ENCODE measurements at places on chromosomes 5 and 9.
A peak's percentile ranks its signal among the peaks of the same experiment; 100 is the strongest.

DNA sequence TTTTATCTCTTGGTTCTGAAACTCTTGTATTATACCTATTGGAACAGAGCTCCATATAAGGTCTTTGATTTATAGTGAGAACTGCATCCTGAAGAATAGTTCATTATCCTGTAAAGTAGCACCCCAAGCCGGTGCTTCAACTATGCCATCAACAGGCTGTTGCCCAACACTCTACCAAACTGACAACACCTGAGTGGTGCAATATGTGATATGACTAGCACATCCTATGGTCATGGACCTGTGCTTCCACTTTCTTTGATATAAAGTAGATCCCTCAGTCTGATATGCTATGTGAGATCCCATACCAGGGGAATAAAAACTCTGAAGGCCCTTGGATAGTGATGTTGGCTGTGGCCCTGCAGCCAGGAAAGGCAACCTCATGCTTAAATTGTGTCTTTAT, 15.8 kb downstream of the CSF2 start:
- no peak for DNase-seq

GRCh38 chr9:93246526-93246925, 62.6 kb downstream of the WNK2 start:
- no peak for DNase-seq

GRCh38 chr9:8782237-8782636, 982.7 kb upstream of the DMAC1 start:
- DNase-seq, result no peak

GRCh38 chr9:133352635-133353340, 3.5 kb downstream of the SURF1 start:
- DNase-seq, result no peak

DNA sequence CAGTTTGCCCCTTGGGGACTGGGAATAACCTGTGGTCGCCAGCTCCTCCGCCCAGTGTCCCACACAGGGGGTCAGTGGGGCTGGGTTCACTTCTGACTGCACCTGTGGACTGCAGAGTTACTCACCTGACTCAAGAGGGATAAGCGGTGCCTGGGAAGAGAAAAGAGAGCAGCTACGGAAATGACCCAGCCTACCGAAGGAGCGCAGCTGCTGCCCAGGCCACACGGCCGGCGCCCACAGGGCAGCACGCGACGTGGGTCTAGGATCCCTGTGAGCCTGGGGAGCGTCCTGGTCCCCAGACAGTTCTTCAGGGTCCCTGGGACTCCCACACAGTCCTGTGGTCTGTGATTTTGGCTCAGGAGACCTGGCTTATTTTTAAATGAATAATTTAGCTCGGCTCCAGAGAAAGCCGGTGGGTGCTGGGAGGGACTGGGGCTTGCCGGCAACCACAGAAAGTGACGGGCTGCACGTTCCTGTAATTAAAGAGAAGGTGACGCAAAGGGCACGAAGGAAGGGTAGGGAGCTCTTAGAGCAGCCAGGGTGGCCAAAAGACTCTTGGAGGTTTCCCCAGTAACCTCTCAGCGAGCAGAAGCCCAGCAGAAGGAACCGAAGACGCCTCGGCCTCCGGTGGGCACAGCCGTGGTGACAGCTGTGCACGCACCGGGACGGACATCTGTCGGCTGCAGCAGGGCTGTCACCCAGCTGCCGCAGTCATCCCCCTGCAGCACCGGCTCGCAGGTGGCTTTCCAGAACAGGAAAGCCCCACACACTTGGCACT, 97.5 kb upstream of the FCN2 start:
- no peak for DNase-seq

- DNase-seq, result no peak
These were observed 113.9 kb downstream of the WNK2 start for GRCh38 chr9:93297659-93298497.

GRCh38 chr5:170268884-170269283, 28.7 kb downstream of the LCP2 start:
- no peak for DNase-seq

DNA sequence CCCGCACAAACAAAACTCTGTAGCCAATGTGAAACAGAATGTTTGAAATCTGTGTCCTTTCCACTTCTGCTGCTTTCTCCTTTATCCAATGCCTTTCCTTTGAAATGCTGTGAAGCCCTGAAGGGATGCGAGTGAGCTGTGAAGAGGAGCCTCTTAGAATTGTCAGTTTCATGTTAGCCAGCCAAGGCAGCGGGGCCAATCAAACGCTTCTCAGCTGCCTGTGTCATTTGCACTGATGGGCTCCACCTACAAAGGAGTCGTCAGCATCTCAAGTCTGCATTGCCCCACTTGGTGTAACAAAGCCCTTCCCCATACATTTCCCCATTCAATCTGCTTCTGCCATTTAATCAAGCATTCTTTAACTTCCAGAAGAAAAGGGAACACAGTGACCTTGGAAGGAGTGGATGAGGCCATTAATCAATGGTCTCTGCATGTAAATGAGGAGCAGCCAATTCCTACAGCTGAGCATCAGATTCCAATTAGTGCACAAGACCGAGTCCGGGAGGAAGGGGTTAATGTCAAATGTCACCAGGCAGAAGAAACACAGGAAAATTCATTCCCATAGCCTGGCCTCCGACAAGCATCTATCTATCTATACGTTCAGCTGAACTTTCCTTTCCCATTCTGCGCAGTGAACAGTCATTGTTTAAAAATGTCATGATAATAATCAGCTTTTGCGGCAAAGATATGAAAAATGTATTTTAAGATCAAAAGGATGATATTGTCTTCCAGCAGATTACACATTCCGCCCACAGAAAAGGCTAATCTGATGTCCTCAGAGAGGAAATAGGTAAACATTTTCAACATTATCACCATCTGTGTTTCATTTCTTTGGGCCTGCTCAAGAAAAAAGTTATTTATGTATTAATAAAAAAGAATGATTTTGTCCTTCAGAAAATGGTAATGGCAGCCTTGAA, 154.6 kb downstream of the FSTL4 start:
- no peak for DNase-seq

DNA sequence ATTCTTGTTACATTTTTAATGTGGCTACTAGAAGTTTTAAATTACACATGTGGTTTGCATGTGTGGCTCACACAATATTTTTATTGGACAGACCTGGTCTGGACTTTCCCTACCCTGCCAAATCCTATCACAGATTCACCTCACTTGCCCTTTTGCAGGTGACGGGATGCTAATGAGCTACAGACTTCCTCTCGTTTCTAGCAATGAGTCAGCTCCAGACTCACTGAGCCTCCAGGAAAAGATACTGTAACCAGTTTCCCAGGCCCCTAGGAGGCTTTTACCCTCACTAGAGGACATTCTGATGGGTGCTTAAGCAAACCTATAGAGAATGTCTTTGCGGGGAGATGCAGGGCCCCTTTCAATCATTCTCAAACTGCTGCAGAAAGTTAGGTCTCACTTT, 135.4 kb downstream of the WDR41 start:
- DNase-seq, result peak; percentile 4

DNA sequence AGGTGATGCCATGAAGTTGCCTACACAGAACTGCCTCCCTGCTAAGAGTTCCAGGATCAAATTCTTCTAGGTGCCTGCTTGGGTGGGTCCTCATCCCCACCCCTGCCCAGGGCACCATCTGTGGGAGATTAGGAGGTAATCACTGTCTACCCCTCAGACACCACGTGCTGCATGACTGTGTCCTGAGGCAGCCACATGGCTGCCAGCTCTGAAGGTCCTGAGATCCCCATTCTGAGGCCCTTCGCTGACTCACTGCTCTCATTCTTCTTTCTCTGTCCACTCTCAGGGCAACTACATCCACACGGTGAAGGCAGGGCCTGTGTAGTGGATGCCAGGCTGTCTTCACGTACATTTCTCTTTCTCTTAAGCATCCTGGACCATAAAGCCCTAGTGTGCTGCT, 222.9 kb upstream of the ANKRD55 start:
- DNase-seq, result no peak

GRCh38 chr5:79513308-79513703, 628 bp downstream of the HOMER1 start:
- DNase-seq, result no peak

DNA sequence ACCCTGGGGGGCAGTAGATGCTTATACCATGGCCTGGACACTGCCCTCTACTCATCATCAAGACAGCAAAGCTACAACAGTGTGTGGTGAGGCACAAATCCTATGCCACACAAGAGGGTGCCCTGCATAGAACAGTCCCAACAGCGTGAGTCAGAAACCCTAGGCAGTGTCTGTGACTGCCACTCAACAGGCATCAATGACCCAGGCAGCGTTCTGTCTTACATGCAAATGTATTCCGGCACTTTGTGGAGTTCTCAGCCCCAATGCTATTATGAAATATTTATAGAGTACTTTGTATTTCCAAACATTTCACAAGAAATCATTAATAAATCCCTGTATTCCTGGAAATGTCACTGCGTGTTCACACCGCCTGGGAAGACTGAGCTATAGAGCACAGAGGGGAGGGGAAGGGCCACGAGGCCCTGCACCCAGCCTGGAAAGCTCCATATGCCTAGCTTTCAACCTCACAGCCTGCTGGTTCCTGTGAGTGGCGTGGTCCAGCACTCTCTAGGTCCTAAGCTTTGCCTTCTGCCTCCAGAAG, 77.7 kb downstream of the NIPSNAP3B start:
- DNase-seq, result no peak

- DNase-seq, result no peak
These were observed 284.9 kb upstream of the IRX1 start for GRCh38 chr5:3310541-3311261.

- no peak for DNase-seq
These were observed 140.7 kb downstream of the C9orf50 start for GRCh38 chr9:129480227-129480626.

GRCh38 chr5:122183098-122183787, 53.9 kb downstream of the ZNF474 start:
- DNase-seq, result no peak

DNA sequence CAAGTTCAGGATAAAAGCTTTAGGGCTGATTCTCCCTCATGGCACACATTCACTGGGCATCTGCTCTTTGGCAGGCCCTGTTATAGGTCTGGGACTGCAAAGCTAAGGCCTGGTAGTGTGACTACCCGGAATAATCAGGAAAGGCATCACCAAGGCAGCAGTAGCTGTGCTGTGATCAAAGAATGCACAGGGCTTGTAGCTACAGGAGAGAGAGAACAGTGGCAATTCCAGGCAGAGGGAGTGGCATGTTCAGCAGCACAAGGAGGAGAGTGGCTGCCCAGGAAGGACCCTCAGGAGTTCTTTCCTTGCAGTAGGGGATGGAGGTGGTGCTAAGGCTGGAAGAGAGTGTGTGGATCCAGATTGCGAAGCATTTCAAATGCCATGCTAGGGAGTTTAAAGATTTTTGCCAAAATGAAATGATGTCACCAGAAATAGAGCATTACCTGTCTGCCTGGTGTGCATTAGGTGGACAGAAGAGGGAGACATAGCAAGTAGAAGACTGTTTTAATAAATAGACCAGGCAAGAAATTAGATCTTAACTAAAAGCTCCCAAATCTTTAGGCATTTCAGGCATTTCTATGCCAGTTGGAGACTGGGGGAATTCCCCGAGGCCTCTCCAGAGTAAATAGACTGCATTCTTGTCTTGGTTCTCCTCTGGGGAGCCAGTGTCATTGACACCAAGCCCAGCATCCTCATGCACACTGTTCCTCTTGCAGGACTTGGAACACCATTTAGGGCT, 69.1 kb downstream of the GPR21 start:
- DNase-seq, result peak; percentile 1

GRCh38 chr9:3008091-3008490, 164.2 kb upstream of the PUM3 start:
- no peak for DNase-seq

DNA sequence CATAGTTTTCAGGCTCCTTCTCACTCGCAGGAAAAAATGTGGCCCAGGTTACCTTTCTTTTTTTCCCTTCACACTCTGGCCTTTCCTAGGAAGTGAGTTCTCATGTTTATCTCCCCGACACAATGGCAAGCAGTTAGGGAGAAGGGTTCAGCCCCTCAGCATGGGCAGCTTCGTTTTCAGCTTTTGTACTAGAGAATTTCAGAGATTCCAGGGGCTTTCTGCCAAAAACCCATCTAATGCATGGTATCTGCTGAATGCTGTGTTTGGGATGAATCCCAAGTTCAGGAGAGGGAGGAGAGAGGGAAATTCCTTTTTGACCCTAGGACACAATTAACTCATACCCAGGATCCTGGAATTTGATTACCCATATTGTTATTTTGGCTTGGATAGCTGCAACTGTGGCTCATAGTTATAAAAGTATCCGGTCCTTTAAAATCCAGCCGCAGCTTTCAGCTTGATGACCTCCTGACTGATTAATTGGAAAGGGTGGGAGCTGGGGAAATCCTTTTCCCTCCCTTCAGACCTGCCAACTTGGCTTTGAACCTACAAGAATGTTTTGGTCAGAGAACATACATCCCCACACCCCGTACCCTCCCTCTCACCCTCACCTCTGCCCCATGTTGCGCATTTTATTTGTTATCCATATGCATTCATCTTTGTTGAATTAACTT, 78.4 kb downstream of the TMEM252 start:
- no peak for DNase-seq

- no peak for DNase-seq
These were observed 66.3 kb downstream of the PRELID2 start for GRCh38 chr5:145768863-145769262.

DNA sequence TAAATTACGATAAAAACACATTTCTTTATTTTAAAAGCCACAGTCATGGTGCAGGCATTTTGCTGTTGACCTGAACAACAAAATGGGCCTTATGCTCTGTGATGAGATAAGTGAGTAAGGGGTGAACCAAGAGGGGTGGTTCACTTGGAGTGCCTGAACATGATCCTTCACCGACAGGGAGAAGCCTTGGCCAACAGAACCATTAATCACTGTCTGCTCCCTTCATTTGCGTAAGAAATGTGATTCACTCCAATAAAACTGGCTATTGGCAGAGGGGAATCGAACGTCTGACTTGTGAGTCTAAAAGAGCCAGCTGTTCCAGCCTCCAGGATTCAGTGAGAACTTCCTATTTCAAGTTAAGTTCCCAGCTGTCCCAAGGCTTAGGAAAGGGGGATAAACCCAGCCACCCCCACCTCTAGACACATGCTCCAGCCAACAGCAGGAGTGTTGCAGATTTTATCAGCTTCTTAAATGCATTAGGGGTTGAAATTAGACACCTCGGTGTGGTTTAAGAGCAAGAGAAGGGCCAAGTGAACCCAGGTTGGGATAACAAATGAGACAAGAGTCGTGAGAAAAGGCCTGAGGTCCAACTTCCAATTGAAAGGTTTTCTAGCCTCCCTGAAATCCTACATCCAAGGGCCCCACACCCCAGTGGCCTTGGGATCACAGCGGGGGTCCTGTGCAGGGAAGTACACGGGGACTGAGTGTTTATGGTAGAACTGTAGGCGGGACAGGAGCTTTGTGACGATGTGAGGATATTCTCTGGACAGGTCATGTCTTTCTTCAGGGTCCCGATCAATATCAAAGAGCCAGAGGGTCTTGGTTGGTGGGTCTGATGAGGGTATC, 131.4 kb upstream of the LHFPL2 start:
- DNase-seq, result peak; percentile 79

GRCh38 chr5:136677217-136677616, 311.9 kb upstream of the TRPC7 start:
- DNase-seq, result no peak
